ENCODE measurements at places on chromosomes 2 and 18.

DNA sequence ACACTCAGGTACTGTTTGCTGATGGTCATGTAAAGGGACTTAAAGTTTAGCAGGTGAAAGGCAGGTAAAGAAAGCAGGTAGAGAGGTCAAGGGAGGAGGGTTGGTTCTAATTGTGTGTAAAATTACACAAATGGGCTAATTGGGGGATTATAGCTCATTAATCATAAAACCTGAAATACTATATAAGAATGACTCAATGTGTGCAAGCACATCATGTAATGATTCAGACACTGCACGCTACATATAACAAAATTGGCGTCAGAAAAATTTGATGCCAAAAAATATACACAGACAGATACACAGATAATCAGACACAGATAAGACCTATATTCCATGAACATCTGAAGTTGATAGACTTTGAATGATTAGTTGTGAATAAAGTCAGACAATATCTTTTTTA, 120.7 kb upstream of the LMAN1 start:
- no peak for DNase-seq

- no peak for DNase-seq
Observed at GRCh38 chr2:70888366-70888922, 47.3 kb upstream of the ATP6V1B1 start.

GRCh38 chr2:17851731-17852585, 26.5 kb upstream of the KCNS3 start:
- DNase-seq, result peak; percentile 61

DNA sequence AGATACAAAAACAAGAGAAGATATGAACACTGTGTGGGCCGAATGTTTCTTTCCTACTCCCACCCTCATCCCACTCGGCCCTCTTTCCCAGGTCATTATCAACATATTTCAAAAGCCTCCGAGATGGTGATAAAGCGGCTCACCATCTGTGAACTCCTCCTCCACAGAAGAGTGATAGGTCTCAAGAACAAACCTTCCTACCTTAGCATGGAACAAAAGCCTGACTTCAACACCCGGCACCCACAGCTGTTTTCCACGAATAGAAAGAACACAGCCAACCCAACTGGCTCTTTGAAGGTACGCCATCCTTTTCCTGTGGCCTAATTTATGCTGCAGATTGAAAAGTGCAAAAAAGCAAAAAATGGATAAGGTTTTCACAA, 28.8 kb downstream of the BCL2 start:
- DNase-seq, result no peak

Data from OCI-LY7 (cell line).